Fibroblast of skin of left quadriceps (primary cell): ENCODE measurements at places on chromosomes 1 and 21.

DNA sequence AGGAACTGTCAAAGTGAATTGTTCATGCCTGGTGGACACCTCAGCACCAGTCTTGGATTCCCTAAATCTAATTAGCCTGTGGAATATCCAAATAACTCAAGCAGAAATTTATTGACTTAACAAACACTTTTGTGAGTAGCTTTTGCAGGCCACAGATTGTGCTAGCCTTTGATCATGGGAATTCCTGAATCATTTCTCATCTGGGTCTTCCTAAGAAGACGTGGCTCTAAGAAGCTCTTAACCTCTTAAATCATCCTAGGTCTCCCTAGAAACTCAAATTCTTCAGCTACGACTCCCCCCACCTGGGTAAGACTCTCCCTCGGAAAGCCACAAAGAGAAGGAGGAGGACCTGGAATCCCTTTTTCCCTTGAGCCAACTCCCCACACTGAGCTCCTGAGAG, 53.8 kb upstream of the PSEN2 start:
- peak; percentile 61 for DNase-seq

GRCh38 chr1:23616292-23616824, 57.1 kb upstream of the ID3 start:
- DNase-seq = no peak

GRCh38 chr1:56481140-56481694, 98.1 kb downstream of the PLPP3 start:
- no peak for DNase-seq

DNA sequence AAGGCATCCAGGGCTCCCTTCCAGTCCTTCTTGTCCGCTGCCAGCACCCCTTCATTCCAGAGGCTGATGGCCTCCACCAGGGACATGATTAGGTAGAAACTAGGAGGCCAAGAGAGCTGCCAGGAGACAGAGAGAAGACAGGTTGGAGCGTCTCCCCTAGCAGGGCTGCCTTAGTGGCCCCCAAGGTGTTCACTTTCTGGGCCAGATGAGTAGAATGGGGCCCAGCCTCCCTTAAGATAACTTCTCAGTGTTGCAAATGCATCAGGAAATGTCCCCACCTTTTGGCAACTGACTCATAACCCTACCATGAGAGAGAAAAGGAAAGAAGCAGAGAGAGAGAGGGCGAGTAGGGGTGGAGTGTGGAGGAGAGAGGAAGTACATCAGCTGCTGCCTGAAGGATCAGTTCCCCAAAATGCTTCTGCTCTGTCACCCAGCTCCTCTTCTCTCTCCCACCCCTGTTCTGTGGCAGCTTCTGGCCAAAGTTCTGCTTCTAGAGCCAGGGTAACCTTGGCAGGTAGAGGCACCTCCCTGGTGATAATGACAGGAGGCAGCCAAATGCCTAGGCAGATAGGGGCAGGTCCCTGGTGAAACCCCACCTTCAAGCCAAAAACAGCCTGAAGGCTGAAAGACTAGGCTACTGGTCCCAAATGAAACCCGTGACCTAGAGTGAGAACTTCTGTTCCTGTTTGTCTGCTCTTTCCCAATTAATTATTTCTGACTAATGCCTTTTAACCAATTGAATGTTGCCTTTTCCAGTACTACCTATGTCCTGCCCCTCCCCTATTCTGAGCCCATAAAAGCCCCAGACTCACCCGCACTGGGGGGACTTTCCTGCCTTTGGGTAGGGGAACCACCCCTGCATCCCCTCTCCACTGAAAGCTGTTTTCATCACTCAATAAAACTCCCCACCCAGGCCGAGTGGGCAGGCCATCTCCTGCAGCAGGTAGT, at the start of gene NCF2:
Gene NCF2 (minus strand): TSS at position 216 of the 948 bp plus-strand sequence. CDS start 130 bp downstream, at position 86.
- no peak for DNase-seq

- DNase-seq = no peak
These were observed 10.8 kb upstream of the EXTL1 start for GRCh38 chr1:26010825-26011224.

- no peak for DNase-seq
These were observed 4.5 kb downstream of the MAP7D1 start for GRCh38 chr1:36160388-36160948.

DNA sequence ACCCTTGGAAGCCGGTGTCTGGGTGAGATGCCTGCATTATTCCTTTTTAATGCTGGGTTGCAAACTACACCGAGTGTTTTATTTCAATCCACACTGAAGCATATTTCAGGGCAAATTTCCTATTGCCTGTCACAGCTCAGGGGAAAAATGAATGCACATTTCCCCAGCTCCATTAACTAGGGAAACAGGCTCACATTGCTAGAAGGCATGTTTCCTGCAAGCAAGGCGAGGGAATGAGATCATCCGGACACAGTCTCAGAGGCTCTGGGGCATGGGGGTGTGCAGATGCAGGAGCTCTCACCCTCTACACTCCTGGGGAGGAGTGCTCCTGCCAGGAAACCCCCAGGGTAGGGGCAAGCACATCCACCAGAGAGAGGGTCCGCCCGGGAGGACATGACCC, 24.6 kb downstream of the SYT2 start:
- DNase-seq = no peak

DNA sequence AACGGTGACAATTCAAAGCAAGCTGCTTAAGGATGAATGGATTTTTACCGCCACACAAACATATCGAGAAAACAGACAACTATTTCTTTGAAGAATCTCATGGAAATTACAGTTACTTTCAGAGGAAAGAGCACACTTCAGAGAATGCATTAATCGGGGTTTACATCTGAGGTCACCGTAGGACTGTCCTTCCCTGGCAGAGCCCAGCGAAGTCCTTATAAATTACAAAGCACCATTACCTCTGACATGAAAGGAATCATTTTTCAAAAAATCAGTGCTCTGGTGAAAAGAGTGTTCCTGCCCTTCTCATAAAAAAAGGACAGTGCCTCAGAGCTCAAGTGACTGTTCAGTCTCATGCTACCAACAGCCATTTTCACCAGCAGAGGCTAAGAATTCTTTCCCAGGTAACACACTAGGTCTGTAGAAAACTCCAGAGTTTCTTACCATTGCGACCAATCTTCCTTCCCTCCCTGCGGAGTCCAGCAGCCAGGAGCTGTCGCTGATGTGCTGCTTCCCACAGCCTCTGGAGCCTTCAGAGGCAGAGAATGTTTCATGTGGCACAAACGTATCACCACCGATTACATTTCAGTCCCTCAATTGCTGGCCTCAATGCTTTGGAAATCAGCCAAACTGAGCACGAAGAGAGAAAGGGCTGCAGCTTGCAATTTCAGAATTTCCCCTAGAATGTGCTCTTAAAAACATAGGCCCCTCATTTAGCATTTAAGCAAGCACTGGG, 75.4 kb downstream of the PLD5 start:
- DNase-seq = no peak

DNA sequence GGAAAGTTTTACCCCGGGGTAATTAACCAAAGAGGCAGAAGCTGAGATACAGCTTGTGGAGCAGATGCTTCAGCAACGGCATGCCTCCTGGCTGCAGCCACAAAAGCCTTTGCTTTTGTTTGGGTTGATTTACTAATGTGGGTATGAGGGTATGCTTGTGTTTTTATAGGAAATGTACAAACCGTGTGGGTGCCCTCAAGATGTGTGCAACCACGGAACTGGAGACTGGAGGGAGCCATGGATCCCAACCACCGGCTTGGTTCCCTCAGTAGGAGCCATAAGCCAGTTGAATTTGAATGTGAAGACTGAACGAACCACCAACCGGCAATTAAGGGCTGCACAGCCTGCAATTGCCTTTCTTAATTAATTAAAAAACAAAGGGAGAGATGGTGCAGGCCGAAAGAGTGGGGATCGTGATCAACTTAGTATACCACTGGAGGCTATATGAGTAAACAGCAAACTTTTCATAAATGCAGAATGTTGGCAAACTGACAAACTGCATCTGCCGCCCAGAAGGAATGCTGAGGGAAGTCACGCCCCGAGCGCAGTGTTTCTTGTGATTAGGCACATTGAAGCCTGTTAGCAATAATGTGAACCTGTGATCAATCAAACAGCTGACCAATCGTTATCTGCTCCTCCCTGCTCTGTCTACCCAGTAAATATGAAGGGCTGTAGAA, 104.1 kb downstream of the DISP1 start:
- DNase-seq = no peak

- DNase-seq = peak; percentile 63
These were observed 23.1 kb upstream of the ECE1 start for GRCh38 chr1:21313203-21313885.

GRCh38 chr1:55060133-55060999, 21.0 kb downstream of the PCSK9 start:
- no peak for DNase-seq

DNA sequence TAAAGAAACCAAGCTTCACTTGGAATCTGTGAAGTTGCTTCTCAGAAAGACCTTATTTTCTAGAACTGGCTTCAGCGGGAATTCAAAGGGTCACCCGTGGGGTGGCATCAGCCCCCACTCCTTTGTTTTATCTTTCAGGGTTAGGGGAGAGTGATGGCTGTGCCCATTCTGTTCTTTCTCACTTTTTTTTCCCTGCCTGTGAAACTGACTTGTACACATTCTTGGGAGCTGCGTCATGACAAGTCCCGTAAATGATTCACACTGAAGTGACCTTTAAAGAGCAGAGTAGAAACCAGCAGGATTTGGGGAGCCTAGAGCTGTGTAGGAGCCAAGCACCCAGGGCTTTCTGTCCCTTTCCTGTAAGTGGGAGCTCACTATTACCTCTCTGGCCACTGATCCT, 43.8 kb downstream of the SLC44A3 start:
- peak; percentile 82 for DNase-seq

DNA sequence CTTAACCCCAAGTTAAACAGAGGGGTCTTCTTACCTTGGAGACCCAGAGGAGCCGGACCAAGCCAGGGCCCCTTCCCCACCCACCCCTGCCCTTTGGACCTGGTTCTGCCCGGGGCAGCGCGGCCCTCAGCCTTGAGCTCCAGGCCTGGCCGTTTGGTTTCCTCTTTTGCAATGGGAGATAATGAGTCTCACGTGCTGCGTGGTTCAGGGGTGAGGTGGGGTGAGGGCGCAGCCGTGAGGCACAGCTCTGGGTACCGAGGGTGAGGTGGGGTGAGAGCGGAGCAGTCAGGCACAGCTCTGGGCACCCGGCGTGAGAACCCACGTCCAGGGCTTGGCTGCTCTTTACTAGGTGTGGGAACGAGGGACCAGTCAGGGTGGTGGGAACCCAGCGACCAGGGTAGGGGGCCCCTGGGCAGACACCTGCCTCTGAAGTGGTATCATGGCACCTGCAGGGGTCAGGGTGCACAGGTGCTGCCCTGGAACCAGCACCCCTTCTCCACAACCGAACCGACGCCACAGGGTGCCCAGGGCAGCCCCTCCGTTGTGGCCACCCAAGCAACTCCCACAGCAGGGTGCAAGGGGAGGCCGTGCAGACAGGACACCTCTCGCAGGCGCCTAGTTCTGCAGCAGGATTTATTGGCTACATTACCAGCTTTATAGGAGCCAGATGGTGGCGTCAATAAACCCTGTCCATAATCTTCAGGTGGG, 182.2 kb downstream of the PRDM16 start:
- no peak for DNase-seq

GRCh38 chr1:155241069-155241679, 14.1 kb downstream of the ENTREP3 start:
- peak; percentile 77 for DNase-seq

GRCh38 chr1:160658162-160658813, 11.4 kb upstream of the SLAMF1 start:
- no peak for DNase-seq

- no peak for DNase-seq
These were observed 100.1 kb upstream of the S1PR1 start for GRCh38 chr1:101136739-101137138.

DNA sequence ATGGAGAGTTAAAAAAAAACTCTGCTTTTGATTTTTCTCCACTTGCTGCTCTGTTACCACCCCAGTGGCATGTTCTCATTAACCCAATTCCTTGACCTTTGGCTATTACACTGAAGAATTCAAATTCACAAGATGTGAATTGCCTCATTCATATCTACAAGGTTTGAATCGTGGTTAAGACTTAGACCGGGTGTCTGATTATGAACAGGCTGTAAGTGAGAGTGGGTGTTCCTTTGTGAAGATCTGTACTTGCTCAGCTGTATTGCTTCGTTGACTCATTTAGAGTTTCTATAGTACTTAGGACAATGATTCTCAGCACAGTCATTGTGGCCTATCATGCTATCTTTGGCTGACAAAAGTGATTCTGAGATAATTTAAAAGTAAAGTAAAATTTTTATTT, 36.4 kb downstream of the DNM3 start:
- no peak for DNase-seq

DNA sequence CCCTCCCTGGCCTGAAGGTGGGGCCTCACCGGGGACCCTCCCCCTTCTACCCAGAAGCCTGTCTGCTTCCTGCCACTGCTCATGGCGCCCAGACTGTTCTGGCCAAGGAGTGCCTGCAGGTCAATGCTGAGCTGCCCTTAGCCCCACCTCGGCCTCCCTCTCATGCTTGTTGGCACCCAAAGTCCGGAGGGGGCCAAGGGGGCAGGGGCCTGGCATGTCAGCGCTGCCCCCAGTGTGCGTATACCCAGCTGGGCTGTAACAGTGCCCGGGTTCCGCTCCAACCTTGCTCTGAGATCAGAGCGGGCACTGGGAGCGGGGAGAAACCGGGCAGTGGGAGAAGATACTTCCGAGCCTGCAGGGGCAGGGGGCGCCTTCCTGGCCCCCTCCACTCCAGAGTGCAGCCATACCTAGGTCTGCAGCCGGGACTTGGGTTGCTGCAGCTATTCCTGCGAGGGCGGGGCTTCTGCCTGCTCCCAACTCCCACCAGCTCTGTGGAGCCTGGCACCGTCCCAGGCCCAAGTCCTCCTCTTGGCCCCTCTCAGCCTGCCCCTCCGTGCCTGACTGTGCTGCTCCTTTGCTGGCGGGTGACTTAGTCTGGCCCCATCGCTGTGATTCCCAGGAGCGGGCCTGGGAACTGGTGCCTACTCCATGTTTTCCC, 21.4 kb upstream of the TGFB2 start:
- DNase-seq = no peak

GRCh38 chr1:197921235-197922069, 4.3 kb downstream of the LHX9 start:
- no peak for DNase-seq

DNA sequence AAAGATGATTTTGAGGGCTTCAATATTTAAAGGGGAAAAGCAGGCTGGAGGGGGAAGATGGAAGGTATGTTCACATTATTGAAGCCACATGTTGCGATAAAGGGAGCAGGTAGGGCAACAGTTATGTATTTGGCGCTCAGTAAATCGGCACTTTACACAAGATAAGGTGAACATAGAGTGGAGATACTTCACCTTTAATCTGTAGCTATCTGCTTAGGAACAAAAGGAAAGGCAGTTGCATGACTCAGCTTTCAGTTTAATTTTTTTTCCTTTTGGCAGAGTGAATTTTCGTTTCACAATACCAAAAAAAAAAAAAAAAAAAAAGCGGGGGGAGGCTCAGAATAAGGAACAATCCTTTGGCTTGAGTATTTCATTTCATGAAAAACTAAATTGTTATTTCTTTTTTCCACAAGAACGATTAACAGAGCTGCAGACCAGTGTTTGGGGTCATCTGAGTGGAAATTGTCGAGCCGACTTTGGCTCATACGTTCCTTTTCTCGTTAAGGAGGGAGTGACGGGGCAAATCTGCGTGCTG, 1.1 kb upstream of the COQ8A start:
- DNase-seq = peak; percentile 14

GRCh38 chr21:37272897-37273296, 5.8 kb upstream of the VPS26C start:
- no peak for DNase-seq
